ENCODE measurements at places on chromosomes 5 and 9.
A peak's percentile ranks its signal among the peaks of the same experiment; 100 is the strongest.

DNA sequence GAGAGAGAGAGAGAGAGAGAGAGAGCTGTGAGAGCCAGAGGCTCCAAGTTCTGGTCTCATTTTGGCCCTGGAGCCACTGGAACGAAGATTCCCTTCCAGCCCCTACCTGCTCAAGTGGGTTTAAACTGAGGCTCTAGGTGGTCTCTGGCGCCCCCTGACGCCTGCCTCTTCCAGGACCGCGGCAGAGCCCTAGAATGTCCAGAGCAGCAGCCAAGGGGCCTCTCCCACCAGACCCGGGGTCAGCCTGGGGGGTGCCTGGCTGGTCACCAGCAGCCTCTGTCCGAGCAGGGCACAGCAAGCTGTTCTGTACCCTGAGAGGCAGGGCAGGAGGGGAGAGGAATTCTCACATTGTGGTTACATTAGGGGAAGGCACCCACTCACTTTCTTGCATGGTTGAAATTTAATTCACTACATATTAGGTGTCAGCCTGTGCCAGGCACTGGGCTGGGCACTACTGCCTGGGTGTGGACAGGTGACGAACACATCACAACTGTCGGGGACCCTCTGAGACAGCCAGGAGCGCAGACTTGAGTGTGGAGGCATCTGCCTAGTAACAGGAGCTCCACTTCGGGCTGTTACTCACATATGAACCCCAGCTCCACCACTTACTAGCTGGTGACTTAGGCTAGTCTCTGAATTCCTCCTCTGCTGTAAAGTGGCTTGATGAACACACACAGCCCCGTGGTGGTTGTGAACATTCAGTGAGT is 44.5 kb downstream of the AMBP start:
- peak; percentile 11 for DNase-seq

DNA sequence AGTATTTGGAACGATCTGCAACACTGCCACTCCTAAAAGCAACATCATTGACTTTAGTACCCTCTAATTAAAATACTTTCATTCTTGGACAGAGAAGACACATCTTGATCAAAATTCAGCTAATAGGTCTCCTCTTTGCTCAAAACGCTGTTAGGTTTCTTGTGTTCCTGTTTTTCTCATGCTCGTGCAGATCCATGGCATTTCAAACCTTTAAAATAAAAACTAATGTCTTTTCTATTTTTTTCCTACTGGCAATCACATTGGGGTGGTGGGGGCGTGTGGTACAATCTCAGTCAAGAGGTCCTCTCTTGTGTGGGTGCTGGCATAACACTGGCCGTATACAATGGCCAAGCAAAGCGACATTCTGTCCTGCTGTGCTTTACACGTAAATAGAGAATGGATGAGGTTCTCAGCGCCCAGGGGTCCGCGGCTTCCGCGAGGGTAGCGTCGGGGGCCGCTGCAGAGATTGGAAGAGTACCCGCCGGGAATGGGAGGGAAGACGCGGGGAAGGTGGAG is 315 bp upstream of the GPR150 start:
- DNase-seq: no peak

DNA sequence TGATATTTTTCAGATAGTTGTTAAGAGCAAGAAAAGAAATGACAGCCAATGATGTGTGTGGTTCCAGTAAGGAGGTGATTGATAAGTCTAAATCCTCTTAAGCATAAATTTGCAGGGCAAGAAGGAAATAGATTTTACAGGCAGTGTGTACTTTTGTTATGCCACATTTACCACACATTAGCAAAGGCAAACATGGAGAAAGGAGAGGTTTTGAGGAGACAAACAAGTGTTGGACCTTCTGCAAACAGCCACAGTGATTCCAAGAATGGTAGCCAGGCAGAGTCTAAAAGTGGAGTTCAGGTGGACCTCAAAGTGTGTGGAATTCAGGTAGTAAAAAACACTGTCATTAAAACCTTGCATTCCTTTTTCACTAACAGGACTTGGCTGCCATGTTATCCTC is 295.9 kb upstream of the ITGA1 start:
- DNase-seq: no peak

DNA sequence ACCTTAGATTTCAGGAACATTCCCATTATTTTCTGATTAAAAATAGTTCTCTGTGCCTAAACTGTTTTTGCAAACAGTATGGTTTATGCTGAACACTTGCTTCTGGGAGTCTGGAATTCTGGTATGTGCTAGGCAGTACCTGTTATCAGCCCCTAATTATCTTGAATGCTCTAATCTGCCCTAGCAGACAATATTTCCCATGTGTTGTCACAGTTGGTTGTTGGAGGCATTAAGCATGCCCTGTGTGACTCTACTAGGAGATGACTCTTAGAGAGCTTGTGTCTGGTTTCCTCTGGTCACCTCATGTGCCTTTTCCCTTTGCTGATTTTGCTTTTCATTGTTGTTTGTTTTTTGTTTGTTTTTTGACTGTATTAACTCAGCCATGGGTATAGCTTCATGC is 36.6 kb downstream of the UHRF2 start:
- DNase-seq: no peak

- peak; percentile 83 for DNase-seq
Observed at GRCh38 chr9:69945671-69946141, 97.9 kb upstream of the MAMDC2 start.

GRCh38 chr5:132065951-132066701 is 5.7 kb downstream of the IL3 start:
- no peak for DNase-seq

DNA sequence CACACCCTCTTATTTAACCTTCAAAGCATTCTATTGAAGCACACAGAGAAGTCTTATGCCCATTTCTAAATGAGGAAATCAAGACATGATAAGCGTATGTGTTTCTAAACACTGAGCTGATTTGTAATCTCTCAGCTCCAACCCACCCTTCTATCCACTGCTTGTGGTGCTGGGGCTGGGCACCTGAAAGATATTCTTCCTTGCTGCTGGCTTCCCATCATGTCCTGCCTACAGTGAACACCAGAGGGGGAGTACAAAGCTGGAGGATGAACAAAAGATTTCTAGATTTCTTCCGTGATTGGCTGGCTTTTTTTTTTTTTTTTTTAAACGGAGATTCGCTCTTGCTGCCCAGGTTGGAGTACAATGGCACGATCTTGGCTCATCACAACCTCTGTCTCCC is 14.4 kb downstream of the ACTL7A start:
- DNase-seq: no peak

- DNase-seq: no peak
Observed at GRCh38 chr5:171268700-171269620, 40.1 kb upstream of the TLX3 start.

- no peak for DNase-seq
Observed at GRCh38 chr5:72231991-72232703, 87.9 kb downstream of the MRPS27 start.

DNA sequence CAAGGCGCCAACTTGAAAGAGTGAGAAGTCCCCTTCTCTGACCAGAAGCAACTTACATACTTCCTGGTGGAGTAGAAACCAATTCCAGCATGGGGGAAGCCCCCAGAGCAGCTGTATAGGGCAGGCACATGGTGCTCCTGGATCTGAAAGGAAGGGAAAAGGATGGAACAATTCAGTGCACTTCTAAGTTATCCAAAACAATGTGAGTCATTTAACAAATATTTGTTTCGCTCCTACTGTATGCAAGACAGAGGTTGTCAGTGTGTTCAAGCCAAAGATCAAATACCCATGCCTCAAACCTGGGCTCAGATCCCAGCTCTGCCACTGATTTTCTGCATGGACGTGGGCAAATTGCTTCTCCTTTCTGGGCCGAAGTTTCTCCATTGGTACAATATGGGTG is 67.1 kb downstream of the LHX2 start:
- peak; percentile 61 for DNase-seq

DNA sequence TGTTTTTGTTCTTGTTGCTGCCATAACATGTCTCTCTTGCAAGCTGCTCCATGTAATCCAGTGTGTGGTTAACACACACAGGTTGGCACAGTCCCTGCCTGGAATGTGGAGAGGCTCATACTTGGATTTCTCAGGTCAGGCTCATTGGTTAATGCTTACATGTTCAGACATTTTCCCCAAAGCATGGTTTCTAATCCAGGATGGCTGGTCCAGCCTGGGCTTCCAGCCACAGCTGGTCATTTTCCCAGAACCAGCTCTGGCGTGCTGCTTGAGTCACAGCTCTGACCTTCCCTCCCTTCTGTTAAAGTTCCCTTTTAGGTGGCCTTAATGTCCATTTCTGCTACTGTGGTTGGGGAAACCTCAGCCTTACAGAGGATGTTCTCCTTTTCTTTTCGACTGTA is 294.3 kb downstream of the TAF11L14 start:
- DNase-seq: peak; percentile 5

GRCh38 chr9:101437806-101438232 is 2.2 kb upstream of the ALDOB start:
- no peak for DNase-seq

- peak; percentile 90 for DNase-seq
Observed at GRCh38 chr9:27125030-27125429, 16.0 kb downstream of the TEK start.

DNA sequence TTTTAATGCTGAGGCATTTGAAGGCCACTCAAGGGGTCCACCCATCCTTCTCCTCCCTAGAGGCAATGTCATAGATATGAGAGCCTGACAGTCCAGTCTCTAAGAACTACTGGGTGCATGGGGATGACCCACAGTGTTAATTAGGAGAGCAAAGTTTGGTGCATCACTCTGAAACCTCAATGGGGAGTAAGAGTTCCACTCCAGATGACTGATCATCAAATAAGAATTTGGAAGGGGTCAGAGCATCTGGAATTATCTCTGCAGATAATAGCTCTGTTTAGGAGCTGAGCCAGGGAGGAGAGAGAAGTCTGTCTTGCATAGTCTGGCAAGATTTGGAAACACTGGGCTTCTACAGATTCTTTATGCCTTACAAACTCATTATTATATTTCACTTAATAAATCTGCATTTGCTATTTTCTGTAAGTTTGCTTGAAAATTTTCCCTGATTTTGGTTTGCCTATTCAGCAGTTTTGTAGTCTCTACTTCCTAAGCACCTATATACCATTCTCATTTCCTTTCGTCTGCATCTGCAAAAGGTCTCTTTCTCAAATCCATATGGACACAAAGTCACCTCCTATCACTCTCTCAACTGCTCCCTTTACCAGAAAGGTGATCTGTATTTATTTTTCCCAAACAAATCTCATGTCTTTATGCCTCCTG is 27.7 kb downstream of the FGF10 start:
- DNase-seq: no peak

DNA sequence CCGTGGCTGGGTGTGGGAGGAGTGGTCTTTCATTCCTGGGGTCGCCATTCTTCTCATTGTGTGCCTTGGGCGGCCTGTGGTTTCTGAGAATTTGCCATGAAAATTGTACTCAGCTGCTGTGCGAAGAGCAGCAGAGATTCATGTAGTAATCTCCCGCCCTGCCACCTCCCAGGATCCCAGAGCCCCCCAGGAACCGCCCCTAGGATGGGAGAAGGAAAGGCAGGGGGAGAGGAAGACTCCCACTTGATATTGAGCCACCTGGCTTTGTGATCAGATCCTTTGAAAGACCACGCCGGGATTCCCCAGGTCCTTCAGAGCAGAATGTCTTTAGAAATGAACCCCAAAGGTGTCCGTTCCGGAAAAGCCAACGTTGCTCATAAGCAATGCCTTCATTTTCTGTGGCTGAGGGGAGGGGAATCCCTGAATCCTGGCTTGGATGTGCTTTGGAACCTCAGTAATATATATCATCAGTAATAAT is 27.6 kb downstream of the NEURL1B start:
- no peak for DNase-seq

- DNase-seq: no peak
Observed at GRCh38 chr5:86786955-86787354, 169.2 kb downstream of the COX7C start.

GRCh38 chr5:90682278-90682677 is 123.7 kb downstream of the ADGRV1 start:
- no peak for DNase-seq

DNA sequence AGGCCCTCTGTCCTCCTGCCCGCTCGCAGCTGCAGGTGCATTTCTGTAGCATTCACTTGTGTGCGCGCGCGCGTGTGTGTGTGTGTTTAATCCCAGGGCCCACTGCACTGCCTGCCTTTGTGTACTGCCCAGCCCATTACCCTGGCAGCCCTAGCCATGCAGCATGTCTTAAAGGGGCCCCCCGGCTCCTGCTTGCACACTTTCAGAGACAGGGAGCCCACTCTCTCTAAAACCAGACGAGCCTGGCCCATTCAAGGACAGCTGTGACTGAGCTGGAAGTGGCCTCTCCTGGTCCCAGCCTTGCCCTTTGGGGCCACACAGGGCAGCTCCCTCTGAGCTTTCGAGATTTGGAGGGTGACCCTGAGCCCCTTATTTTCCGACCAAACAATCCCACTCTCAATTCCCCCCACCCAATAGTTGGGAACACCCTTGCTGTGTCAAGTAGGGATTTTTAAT is 98.9 kb downstream of the DAB2IP start:
- no peak for DNase-seq

GRCh38 chr9:8486095-8486494 is 686.5 kb upstream of the DMAC1 start:
- peak; percentile 54 for DNase-seq

- no peak for DNase-seq
Observed at GRCh38 chr9:126376311-126377175, 49.9 kb downstream of the MVB12B start.

- no peak for DNase-seq
Observed at GRCh38 chr5:140125637-140126036, at the start of gene IGIP. IGIP (plus strand) TSS chr5:140125937; CDS start chr5:140128477, 2,540 bp downstream.

GRCh38 chr5:93186076-93186682 is 394.8 kb downstream of the NR2F1-AS1 start:
- peak; percentile 86 for DNase-seq

GRCh38 chr9:3246241-3246640 is 279.6 kb downstream of the RFX3 start:
- no peak for DNase-seq

GRCh38 chr9:130962418-130963316 is 23.6 kb upstream of the FIBCD1 start:
- peak; percentile 98 for DNase-seq

DNA sequence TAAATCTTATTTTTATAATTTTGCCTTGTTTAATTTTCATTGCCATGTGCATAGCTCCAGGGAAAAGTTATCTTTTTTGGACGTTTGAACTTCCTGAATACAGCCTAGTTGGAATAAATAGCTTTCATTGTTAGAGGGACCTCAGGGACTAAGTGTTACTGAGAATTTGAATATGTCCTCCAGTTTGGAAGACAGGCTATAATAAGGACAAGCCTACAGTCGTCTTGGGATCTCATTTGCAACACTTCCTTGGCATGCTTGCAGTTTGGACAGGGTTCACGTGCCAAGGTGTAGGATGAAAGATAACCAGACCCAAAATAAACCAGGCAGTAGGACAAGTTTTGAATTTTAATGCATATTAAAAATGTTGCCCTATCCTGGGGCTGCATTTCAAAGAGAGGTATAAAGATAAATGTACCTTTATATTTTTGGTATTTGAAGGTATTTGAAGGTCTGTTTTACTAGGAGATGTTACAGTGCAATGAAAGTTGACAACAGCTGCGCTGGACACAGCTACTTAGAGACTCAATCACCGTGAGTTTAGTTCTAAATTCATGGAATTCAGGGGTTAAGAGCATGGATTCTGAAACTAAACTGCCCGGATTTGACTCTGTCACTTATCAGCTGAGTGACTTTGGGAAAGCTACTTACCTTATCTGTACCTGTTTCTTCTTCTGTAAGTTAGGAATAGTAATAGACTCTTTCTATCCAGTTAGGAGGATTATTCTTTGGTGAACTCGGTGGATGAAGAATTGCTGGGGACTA is 134.1 kb downstream of the ACTBL2 start:
- no peak for DNase-seq

GRCh38 chr9:85392260-85392659 is 349.5 kb downstream of the AGTPBP1 start:
- DNase-seq: peak; percentile 10

Measured in fibroblast of skin of right biceps (primary cell).